Esophagus squamous epithelium (tissue), 5 donors: ENCODE measurements at places on chromosomes 1 and 21.

GRCh38 chr1:31954607-31955283, 16.6 kb upstream of the PTP4A2 start:
- no peak overlapping the region for H3K4me3 ChIP-seq
- H3K4me1 ChIP-seq, result peaks cover 36% of the 10 kb centered on the region
- no peaks in the 10 kb centered on the region for H3K27me3 ChIP-seq
- DNase-seq, result no peak

DNA sequence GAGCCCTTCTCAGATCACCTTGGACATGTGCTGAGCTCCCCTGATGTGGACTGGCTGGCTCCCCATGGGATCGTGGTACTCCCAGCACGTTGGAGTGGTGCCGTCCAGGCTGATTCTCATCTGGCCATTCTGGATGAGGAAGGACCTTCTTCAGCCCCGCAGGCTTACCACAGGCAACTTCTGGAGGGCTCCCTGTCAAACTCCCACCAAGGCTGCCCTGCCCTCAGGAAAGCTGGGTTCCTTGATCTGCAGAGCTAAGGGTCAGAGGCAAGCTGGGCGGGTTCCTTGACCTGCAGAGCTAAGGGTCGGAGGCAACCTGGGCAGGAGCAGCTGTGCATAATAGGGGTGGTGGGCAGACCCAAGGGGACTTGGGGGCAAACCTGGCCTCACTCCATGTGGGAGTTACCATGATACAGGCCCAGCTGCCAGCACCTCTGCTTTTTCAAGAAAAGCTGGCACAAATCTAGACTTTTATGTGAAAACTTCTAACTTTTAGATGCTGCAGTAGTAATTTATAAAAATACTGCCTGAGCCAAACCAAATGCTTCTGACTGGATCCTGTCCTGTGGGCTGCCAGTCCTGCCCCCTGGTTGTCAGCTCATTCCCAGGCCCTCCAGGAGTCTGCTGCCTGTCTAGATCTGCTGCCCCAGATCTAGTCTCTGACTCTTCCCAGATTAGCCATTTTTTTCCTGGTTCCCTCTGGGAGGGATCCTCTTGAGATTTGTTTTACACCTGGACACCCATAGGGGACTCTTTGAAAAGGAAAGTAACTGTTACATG, 5.6 kb upstream of the THEM5 start:
- DNase-seq, result no peak
- no peaks in the 10 kb centered on the region for H3K27me3 ChIP-seq
- H3K36me3 ChIP-seq, result no peaks in the 10 kb centered on the region
- H3K4me3 ChIP-seq, result no peak overlapping the region
- no peak overlapping the region for H3K27ac ChIP-seq

- no peaks in the 10 kb centered on the region for H3K4me1 ChIP-seq
- no peaks in the 10 kb centered on the region for H3K27me3 ChIP-seq
- H3K4me3 ChIP-seq, result no peak overlapping the region
Observed at GRCh38 chr1:22500471-22500870, 48.8 kb downstream of the ZBTB40 start.

DNA sequence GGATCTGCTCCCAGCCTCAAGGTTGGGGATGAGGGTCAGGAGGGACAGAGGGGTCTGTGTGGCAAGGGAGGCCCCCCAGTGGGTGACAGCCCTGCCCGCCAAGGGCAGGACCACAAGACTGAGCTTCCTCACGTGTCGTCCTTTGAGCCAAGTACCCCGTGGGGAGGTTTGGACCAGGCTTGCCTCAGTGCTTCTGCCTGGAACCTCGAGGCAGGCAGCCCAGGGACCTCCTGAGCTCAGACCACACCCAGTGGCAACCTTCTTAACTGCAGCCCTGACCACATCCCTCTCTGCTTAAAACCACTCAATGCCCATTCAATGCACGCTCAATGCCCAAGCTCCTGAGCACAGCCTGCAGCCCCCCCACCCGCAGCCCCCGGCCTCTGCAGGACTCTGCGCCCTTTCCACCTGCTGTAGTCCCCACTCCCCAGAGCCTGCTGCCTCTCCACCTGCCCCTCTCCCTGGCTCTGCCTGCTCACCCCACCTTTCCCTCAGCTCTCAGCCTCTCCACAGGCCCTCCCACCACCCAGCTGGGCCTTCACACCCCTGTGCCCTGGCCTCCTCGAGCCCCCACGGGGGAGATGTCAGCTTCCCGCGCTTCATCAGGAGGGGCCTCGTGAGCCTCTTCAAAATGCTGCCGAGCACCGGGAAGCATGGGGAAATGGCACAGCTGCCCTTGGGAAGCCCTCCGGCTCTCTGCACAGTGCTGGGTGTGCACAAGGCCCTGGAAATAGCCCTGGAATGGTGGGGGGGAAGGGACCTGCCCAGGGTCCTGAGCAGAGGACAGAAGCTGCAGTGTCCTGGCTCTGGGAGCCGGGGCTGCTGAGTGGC, 129.3 kb upstream of the VAMP3 start:
- no peaks in the 10 kb centered on the region for H3K27me3 ChIP-seq
- no peaks in the 10 kb centered on the region for H3K36me3 ChIP-seq
- H3K27ac ChIP-seq, result no peak overlapping the region
- H3K4me3 ChIP-seq, result no peak overlapping the region

DNA sequence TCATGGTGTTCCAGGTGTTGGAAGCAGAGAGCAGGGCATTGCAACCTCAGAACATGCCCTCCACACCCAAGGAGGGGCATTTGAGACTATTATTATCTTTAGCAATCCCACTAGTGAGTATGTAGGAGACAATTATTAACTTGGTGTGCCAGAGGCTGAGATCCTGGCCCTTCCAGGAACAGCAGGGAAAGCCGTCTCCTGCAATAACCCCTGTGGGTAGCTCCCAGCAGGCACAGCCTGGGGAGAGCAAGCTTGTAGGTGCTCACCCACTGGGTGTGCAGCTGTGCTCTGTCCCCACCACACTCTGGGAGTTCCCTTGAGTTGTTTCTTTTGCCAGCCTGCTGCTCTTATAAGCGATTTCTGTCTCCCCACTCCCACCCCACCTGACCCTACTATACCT, 10.3 kb downstream of the CFAP107 start:
- no peak overlapping the region for H3K4me3 ChIP-seq
- DNase-seq, result no peak
- H3K27me3 ChIP-seq, result peaks cover 39% of the 10 kb centered on the region
- no peak overlapping the region for H3K27ac ChIP-seq
- H3K36me3 ChIP-seq, result no peaks in the 10 kb centered on the region

GRCh38 chr21:37446552-37446951, 80.0 kb downstream of the DYRK1A start:
- no peak overlapping the region for H3K4me3 ChIP-seq
- H3K27me3 ChIP-seq, result no peaks in the 10 kb centered on the region
- no peaks in the 10 kb centered on the region for H3K36me3 ChIP-seq
- no peak for DNase-seq

DNA sequence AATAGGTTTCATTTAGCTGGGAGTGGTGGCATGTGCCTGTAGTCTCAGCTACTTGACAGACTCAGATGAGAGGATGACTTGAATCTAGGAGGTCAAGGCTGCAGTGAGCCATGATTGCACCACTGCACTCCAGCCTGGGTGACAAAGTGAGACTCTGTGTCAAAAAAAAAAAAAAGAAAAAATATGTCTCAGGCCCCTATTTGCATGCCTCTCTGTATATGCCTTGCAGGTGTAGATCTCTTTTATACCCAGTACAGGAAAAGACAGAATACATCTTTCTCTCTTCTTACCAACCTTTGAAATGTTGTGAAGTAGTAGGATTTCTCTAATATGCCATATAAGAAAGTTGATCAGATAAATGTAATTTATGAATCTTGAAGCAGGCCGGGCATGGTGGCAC, 6.4 kb downstream of the CNR2 start:
- no peak overlapping the region for H3K4me3 ChIP-seq
- H3K27me3 ChIP-seq, result no peaks in the 10 kb centered on the region
- H3K4me1 ChIP-seq, result peaks cover 24% of the 10 kb centered on the region
- DNase-seq, result no peak
- no peaks in the 10 kb centered on the region for H3K36me3 ChIP-seq
- H3K27ac ChIP-seq, result no peak overlapping the region

DNA sequence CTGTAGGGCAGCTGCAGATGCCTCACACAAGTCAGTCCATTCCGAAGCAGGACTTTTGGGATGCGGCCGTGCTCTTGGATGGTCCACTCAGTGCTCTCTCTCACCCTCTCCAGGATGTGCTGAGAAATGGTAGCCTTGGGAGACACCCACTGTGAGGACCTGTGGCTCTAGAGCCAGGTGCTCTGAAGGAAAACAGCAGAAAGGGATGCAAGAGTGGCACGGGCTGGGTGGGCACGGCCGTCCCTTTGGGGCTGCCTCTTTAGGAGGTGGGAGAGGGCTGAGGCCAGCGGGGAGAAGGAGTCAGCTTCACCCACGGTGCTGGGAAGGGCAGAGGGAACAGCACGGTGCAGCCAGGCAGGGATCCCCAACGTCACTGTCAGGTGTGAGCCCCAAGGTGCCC, 106.1 kb downstream of the RIPK4 start:
- H3K27ac ChIP-seq, result no peak overlapping the region
- H3K36me3 ChIP-seq, result no peaks in the 10 kb centered on the region
- H3K27me3 ChIP-seq, result peaks cover 8% of the 10 kb centered on the region
- no peak overlapping the region for H3K4me3 ChIP-seq

DNA sequence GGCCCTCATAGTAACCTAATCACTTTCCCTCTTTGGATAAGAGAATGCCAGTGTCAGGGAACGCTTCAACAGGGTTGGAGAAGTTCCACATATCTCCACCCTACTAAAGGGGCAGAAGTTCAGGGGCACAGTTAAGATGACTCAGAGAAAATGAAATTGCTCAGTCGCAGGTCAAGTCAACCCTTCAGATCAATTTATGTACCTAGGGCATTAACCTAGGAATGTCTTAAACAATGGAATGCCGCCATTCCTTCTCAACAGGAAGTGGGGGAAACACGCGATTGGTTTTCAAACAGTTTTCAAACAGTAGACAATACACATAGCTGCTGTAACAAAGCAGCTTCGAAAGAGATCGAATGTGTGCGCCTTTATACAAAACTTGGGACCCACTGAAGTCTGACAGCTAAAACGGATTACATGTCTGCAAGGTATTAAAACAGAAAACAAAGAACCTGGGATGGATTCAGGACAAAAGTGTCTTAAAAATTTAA, 897 bp downstream of the SLC25A24 start:
- peaks cover 25% of the 10 kb centered on the region for H3K36me3 ChIP-seq
- H3K27me3 ChIP-seq, result no peaks in the 10 kb centered on the region
- peak overlapping the region; percentile 99 for H3K27ac ChIP-seq
- DNase-seq, result no peak
- peak overlapping the region; percentile 89 for H3K4me3 ChIP-seq
- H3K4me1 ChIP-seq, result peaks cover 4% of the 10 kb centered on the region

DNA sequence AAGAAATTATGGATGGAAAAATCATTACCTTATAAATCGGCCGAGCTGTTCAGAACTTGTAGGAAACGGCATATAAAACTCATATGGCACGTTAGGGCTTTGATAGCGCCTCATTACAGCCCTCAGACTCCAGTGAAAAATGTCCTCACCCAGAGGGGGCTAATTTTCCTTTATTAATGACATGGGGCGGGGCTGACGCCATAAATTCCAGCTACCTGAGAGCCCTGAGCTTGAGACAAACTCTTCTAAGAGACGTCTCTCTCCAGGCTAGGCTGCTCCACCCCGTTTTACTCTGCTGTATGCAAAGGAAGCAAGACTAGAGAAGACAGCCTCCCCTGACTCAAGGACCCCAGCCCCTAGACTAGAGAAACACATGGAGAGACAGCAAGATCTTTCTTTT, 149.4 kb downstream of the TRABD2B start:
- no peak for DNase-seq
- H3K36me3 ChIP-seq, result no peaks in the 10 kb centered on the region
- H3K27me3 ChIP-seq, result no peaks in the 10 kb centered on the region
- H3K27ac ChIP-seq, result no peak overlapping the region
- H3K4me1 ChIP-seq, result no peaks in the 10 kb centered on the region
- no peak overlapping the region for H3K4me3 ChIP-seq

- no peaks in the 10 kb centered on the region for H3K27me3 ChIP-seq
- peak overlapping the region; percentile 99 for H3K4me3 ChIP-seq
- peak; percentile 20 for DNase-seq
- H3K4me1 ChIP-seq, result peaks cover 19% of the 10 kb centered on the region
- H3K36me3 ChIP-seq, result peaks cover 6% of the 10 kb centered on the region
Observed at GRCh38 chr1:67685558-67686266, 711 bp downstream of the GADD45A start.

DNA sequence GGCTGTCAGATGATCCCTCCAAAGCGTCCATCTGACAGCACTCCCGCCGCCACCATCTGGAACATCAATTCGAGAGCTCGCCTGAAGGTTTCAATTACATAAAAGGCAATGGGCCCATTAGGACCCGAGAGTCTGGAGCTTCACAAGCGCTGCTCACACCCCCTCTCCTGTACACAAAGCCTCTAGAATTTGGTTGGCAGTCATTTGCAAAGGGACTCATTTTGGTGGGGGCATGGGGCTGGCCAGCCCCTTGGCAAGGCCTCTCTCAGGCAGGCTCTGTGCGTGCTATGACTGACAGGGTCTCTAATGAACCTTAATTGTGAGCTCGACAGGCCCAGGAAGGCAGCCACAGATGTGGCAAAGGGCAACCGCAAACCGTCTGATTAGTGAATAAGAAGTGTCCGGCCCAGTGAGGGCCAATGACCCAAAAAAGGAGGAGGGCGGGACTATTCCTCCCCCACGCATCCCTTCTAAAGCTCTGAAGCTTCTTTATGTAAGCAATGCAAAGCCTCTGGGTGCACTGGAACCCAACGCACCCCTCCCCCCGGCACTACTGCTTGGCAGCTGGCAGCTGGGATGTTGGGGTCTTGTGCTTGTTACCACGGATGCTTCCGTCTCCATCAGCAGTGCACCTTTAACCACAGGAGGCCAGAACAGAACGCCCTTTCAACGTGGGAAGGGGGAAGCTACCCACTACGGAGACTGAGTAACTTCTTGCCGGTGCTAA, 79.4 kb downstream of the CAPZB start:
- no peak for DNase-seq
- H3K4me3 ChIP-seq, result no peak overlapping the region
- no peaks in the 10 kb centered on the region for H3K27me3 ChIP-seq
- H3K36me3 ChIP-seq, result peaks cover 67% of the 10 kb centered on the region

- no peaks in the 10 kb centered on the region for H3K27me3 ChIP-seq
- no peak for DNase-seq
- no peak overlapping the region for H3K27ac ChIP-seq
- H3K4me3 ChIP-seq, result no peak overlapping the region
- no peaks in the 10 kb centered on the region for H3K36me3 ChIP-seq
- no peaks in the 10 kb centered on the region for H3K4me1 ChIP-seq
Observed at GRCh38 chr1:193538680-193539079, 352.3 kb upstream of the B3GALT2 start.

- no peaks in the 10 kb centered on the region for H3K27me3 ChIP-seq
- H3K36me3 ChIP-seq, result peaks cover 5% of the 10 kb centered on the region
- H3K4me1 ChIP-seq, result peaks cover 45% of the 10 kb centered on the region
- H3K4me3 ChIP-seq, result no peak overlapping the region
- peak overlapping the region; percentile 35 for H3K27ac ChIP-seq
- no peak for DNase-seq
Observed at GRCh38 chr1:156806512-156807440, 9.9 kb downstream of the SH2D2A start.

- H3K4me1 ChIP-seq, result peaks cover 79% of the 10 kb centered on the region
- H3K36me3 ChIP-seq, result no peaks in the 10 kb centered on the region
- H3K27me3 ChIP-seq, result peaks cover 74% of the 10 kb centered on the region
- DNase-seq, result no peak
- peak overlapping the region; percentile 95 for H3K27ac ChIP-seq
- no peak overlapping the region for H3K4me3 ChIP-seq
Observed at GRCh38 chr1:26358411-26359384, 4.8 kb upstream of the CRYBG2 start.
